ENCODE measurements at places on chromosomes 11 and 22.

GRCh38 chr22:49216579-49216978 is 611.1 kb downstream of the BRD1 start:
- no peak for DNase-seq

- no peak for DNase-seq
Observed at GRCh38 chr11:3613998-3614741, 27.6 kb downstream of the ART5 start.

DNA sequence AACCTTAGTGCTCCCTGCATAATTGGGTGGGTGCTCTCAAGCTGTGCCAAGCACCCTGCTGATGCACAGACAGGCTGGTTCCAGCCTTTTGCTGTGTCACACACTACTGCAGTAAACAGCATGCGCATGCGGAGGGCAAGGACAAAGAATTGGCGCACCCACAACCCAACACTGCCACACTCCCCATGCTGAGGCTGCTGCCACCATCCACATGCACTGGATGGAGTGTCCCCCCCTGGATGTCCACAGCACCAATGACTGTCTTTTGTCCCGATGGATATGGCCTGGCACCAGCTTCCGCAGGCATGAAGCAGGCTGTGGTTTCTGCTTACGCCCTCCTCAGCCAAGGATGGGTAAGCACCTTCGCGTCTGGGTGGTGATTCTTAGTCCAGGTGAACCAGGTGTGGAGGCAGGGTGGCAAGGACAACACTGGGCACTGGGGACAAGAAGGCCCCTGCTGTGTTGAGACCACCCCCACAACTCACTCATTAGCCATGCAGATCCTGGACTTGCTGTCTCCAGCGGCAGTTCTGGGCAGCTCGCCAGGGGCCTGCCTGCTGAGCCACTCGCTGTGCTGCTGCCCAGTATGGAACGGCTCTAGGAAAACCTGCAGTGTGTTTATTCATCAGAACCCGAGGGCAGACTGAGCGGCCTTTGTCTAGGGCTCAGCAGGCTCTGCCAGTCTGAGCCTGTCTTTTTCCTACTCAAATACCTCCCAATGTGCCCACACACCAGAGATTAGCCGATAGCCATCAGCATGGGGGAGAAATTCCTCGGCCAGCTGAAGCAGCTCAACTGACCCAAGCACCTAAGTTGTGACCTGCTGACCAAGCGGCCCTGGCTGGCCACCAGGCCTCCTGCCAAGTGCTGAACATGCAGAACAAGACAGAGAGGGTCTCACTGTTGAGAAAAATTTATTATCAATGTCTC is 8.2 kb upstream of the NAP1L4 start:
- no peak for DNase-seq

GRCh38 chr11:102632026-102632425 is 6.9 kb upstream of the MMP20 start:
- no peak for DNase-seq

- no peak for DNase-seq
Observed at GRCh38 chr22:31235081-31235480, 23.0 kb downstream of the LIMK2 start.

DNA sequence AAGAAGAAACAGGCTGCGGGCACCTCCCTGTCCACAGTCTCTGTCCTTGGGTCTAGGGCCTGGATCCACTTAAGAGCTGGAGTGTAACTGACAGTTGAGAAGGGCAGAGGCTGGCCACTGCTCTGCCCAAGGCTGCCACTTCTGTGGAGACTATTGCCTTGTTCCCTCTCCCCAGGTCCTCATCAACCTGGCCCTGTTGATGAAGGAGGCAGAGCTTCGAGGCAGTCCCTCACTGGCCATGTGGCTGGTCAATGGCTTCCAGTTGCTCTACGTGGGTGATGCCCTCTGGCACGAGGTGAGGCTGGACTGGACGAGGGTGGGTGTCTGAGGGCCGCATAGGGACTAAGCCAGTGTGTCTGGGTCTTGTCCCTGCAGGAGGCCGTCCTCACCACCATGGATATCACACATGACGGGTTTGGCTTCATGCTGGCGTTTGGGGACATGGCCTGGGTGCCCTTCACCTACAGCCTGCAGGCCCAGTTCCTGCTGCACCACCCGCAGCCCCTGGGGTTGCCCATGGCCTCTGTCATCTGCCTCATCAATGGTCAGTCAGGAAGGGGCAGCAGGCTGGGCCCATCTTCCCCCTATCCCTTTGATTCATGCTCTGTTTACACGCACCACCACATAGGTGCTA is 2.8 kb downstream of the ZNHIT2 start:
- DNase-seq: no peak

All from small intestine (tissue), 16 donors.